ENCODE measurements at places on chromosomes 16 and 17. TPM values are rescaled to one million over a fixed set of nuclear protein-coding genes. Genes with fewer than 3 reads are reported as not detected.

The NOXO1 gene
- total RNA-seq, result 12.2 TPM

The GGA3 gene
- total RNA-seq, result 45.3 TPM

The PRSS33 gene
- total RNA-seq, result not detected

The SKA2 gene
- total RNA-seq, result 15.7 TPM

The CCR7 gene
- 3.2 TPM for total RNA-seq
